ENCODE measurements at places on chromosomes 11 and 22. TPM values are rescaled to one million over a fixed set of nuclear protein-coding genes. Genes with fewer than 3 reads are reported as not detected.

GRCh38 chr22:50174382-50175190, 4.1 kb downstream of the PANX2 start:
- DNase-seq: no peak

DNA sequence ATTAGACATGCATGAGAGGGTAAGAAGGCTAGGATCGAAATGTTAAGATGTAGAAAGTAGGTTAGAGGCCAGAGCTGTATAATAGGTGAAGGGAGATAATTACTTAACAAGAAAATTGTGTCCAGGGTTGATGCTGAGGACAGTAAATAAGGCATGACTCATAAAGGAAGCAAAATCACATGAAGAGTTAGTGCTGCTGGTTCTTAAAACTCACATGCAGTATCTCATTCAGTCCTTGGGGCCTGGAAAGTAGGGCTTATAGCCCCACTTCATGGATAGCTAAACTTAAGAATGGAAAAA, 130.2 kb downstream of the NCAM1 start:
- DNase-seq: no peak

DNA sequence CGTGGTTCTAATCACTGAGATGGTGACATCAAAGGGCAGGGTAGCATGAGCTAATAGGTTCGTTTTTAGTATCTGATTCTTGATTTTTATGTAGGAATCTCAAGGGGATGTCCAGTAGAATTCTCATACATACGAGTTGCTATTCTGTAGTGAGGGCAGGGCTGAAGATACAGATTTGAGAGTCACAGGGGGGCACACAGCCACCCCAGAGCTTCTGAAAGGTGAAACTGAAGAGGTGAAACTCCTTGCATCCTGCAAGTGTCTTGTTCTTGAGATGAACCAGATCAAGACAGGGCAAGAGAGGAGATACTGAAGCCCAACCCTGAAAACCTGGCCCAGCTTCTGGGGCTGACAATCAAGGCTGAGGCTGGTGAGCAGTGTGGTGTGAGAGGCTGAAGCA, 35.6 kb upstream of the TMEM123 start:
- no peak for DNase-seq

DNA sequence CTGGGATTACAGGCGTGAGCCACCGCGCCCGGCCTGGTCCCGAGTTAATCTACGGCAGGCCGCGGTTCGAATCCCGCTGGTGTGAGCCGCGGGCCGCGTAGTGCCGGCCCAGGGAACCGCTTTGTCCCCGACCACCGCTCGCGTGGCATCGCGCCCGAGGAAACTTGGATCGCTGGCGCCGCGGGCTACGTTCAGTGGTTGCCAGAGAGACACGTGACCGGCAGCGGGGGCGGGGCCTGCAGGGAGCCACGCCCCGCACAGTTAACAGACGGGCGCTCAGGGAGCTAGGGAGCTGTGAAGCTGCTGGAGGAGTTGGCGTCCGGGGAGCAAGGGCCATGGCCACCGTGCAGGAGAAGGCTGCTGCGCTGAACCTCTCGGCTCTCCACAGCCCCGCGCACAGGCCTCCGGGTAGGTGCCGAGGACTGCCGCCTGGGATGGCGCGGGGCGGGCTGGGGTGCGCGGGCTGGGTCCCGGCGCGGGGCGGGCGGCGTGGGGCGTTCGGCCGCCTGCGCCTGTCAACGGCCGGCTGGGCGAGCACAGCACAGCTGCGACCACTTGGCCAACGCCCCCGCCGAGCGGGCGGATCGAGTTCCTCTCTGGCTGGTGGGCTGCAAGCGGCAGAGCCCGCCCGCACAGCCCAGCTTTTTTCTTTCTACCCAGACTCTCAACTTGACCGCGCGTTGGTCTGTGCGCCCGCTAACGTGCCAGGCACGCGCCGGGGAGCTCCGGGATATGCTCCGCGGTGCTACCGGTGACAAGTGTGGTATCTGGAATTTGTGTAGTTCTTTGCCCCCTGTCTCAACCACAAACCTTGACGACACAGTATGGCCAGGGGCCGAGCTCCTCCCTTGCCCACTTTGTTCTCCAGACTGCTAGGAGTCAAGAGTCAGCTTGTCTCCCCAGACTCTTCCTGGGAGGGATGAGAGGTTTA, at the start of gene DEPDC7:
Gene DEPDC7 (plus strand): TSS at position 258 of the 931 bp plus-strand sequence. CDS start 78 bp downstream, at position 336.
- peak; percentile 64 for DNase-seq

- no peak for DNase-seq
These were observed 26.8 kb upstream of the CACNG2 start for GRCh38 chr22:36730176-36730858.

The OR52I1 gene
- total RNA-seq: not detected

GRCh38 chr11:16977994-16978315, 36.3 kb downstream of the PLEKHA7 start:
- DNase-seq: no peak

The CCDC87 gene
- not detected for total RNA-seq

DNA sequence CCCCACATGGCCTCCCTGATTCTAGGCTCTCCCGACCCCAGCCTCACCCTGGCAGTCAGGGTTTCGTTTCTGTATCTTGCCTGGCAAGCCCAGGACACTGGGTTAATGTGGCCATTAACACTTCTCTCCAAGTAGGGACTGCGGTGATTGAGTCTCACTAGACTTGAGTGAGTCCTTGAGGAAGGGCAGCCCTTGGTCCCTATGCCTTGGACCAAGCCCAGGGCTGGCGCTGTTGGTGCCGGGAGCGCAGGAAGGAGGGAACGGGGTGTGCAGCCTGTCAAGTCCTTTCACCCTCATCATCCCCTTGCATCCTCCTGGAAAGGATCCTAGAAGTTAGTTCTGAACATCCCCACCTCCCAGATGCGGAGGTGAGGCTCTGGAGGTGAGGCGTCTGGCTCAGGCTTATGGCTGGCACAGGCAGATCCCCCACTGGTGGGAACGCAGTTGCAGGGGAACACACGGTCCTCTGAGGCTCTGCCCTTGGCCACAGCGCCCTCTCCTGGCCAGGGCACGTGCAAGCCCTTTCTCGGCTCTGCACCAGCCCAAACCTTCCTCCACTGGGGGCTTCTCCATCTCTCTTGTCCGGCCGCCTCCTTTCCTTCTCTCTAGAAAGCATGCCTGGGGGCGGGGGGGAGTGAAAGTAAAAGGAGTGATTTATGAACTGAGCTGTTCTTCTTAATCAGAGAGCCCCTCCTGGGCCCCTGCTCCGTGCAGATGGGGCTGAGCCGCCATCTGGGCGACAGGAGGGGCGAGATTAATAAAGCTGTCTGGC, 56.7 kb downstream of the TP53I11 start:
- no peak for DNase-seq

DNA sequence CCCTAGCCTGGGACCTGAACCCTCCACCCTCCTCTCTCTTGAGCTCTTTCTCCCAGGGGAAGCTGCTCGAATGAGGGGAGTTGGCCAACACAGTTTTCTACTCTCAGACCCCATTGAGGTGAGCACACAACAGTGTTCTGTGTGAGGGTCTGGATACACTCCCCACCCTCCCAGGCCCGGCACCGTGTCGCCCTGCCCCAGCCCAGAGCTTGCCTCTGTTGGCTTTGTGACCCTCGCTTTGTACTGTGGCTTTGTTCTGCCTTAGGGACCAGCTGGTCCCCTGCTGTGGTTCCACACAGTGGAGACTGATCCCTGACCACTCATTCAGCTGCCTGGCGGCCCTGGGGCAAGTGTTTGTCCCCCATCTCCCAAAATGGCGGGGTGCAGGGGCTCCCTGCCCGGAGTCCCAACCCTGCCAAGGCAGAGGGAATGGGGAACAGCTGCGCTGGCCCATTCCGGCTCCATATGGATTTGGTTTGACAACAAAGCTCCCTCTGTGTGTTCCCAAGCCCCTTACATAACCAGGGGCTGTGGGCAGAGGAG, 8.3 kb downstream of the ST3GAL4 start:
- no peak for DNase-seq

- DNase-seq: no peak
These were observed 26.1 kb downstream of the SERGEF start for GRCh38 chr11:17986711-17987220.

DNA sequence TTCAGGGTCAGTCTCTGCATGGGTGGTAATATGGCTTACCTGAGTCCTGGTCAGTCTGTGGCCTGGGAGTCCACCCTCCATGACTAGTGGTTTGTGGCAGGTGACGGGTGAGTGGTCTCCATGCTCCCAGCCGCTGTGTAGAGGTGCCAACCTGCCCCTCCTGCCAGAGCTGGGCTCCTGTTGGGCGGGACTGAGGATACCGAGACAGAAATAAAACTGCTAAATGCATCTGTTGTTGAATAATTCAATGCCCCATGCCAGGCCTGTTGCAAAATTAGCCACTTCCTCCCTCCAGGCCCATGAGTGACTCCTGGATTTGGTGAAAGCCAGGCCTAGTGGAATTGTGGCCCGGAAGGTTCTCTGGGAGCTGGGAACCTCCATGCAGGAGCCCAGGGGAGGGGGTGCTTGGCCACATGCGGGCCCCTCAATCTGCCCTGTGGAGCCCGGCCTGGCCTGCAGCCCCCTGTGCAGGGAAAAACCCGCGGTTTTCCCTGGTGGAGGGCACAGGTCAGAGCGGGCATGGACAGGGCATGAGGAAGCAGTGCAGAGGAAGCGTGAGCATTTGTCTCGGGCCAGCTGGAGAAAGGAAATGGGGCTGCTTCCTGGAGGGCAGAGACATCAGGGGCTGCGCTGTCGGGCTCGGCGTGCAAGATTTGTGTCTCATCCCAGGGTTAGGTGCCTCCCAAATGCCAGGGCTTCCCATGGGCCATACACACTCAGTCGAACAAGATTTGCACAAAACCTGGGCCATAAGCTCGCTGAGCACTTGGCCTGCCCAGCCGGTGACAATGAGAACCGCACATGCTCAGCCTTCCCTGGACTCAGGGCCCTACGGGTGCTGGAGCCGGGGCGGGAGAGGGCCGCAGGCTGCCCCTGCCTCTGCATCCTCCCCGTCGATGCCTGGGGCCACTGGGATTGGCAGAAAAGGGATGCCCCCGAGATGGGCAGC, 66.9 kb downstream of the KCNQ1 start:
- DNase-seq: peak; percentile 43

The DHCR7 gene
- total RNA-seq: 25.2 TPM

DNA sequence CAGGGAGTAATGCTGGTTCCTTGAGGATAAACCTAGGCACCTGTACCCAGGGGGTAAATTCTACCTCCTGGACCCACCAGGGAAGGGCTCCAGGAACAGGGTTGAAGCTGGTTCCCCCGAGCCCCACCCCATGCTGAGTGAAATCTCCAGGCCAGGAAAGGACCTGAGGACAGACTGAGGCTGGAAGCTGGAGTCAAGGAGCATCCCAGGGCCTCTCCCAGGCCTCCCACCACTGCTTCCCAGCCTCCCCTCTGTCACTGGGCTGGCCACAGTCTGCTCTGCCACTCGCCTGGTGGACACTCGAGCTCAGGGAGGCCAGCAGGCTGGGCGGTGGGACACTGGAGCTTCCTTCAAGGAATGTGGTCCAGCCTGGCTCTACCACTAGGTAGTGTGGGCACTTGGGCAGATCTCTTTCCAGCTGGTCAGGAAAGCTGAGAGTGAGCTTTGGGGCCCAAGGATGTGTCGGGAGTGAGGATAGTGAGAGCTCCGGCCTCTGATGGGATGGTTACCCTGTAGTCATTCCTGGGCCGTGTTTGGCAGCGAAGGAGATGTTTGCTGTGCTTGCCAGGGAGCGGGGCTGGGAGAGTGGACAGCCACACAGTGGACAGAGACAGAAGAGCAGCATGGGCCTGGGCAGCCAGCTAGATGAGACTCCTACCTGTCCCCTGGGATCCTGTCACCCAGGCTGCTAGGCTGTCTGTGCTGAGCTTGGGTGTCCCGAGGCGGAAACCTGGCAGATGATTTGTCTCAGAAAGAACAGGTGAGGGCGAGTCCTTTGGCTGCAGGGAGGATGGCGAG, 3.4 kb downstream of the OVOL1 start:
- no peak for DNase-seq

GRCh38 chr11:69106031-69106811, 49.5 kb upstream of the SMIM38 start:
- DNase-seq: peak; percentile 56

GRCh38 chr11:131549770-131550169, 179.4 kb downstream of the NTM start:
- DNase-seq: no peak

GRCh38 chr22:23113067-23113846, 28.5 kb downstream of the RSPH14 start:
- no peak for DNase-seq

DNA sequence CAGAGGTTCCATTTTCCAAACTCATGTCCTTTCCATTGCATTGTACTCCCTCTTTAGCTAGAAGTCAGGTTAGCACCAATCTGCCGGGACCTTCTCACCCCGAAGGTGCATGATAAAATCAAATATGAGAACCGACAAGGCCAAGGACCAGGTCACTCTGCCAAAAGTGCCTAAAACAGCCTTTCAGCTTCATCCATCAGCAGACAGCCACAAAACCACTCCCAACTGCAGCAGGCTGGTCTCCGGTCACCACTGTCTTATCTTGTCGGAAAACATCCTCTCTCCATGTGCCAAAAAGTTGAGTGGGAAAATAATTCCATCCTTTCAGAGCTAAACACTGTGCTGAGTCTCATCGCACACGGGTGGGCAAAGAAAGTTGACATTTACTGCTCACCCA, 1.4 kb downstream of the PI4KA start:
- no peak for DNase-seq

GRCh38 chr11:19105011-19105410, 12.0 kb upstream of the ZDHHC13 start:
- DNase-seq: no peak

The APOL4 gene
- 4.9 TPM for total RNA-seq

- DNase-seq: peak; percentile 35
These were observed 745 bp upstream of the FAM118A start for GRCh38 chr22:45308957-45309421.

DNA sequence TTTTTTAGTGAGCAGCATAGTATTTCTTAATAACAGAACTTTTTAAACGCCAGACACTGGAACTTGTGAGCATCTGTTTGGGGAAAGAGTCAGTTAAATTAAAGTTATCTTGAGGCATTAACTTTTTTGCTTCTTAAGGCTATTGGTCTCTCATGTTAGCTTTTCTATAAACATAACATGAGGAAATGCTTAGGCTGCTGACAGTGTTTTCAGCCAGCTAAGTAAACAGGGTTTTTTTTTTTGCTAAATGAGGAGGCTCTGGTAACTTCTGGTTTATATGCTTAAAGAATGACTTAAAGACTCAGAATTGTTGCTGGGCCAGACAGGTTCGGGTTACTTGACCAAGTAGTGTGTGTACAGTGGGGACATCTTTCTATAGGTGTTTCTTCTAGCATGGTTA, 95.8 kb upstream of the ALKBH3 start:
- no peak for DNase-seq

DNA sequence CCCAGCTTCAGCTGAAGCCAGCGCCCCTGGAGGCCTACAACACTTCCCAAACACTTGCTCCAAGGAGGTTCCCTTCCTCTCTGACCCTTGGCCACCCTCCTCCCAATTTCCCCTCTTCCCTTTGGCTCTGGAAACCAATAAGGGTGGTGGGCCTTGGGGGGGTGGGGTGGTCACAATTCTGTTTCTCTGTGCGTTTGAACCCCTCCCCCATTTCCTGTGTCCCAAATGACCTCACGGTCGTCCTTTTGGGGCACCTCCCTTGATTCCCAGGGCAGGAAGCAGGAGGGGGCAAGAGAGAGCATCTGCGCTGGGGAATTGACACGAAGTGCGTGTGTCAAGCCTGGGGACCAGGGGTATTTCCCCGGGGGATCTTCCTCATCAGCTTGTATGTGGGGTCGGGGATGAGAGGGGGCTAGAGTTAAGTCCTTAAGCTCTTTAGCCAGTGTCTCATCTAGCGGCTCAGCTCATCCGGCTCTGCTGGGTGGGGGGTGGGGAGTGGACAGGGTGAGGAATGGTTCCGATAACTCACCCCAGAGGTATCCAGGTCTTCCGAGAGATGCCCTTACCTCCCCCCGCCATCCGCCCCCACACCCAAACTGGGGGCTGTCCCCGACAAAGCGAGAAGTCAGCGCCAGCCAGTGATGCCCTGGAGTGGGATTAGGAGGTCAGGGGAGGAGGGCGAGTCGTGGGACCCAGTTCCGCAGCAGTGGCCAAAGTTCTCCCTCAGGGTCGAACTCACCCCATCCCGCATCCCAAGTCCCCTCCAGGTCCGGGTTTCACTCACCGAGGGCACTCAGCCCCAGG, 587 bp downstream of the ESAM start:
- no peak for DNase-seq

All from breast epithelium (tissue), 4 donors.